ENCODE measurements at places on chromosomes 3 and 15. TPM values are rescaled to one million over a fixed set of nuclear protein-coding genes. Genes with fewer than 3 reads are reported as not detected.

The CCR9 gene
- total RNA-seq: not detected

GRCh38 chr15:67156426-67156825 is 91.0 kb downstream of the SMAD3 start:
- DNase-seq: no peak

- DNase-seq: no peak
These were observed 30.9 kb downstream of the PPCDC start for GRCh38 chr15:75054172-75054897.

DNA sequence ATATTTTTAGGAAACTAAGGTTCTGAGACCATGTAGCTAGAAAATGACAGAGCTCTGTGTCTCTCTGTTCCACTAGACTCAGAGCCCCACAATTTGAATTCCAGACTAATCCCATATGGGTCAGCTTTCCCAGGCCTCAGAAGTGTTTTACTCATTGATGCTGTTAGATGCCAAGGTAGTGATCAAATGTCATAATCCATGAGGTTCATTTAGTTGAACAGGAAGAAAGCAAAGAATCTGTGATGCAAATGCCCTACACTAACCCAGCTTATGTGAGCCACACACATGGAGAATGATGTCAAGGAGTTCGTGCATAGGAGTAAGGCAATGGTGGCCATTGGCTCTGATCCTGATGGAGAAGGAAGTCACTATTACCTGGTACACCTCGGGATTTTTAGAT is 363.4 kb upstream of the RARB start:
- no peak for DNase-seq

DNA sequence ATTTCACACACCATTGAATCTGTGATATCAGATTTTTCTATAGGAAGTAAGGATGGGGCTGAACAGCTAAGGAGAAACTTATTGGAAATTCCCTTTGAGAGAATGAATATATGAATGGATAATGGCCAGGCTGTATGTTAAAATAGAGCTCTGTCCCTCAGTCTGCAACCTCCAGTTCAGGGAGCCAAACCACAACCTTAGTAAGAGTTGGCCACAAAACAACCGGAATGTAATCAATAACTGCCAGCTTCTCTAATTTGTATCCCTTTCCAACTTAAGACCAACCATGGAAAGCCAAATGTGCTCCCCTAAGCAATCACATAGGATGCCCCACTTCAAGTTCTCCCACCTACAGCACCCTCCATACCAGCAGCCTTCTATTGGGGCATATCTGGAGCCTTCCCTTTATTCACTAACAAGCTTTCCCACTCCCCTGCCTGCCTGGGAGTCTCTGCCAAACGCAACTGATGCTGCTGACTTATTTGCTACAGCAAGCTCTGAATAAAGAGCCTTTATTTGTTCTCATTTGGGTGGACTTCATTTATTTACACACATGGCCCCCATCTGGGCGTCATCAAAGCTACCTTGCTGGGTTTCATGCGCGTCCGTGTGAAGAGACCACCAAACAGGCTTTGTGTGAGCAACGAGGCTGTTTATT is 75.4 kb upstream of the LARS2 start:
- no peak for DNase-seq

The STARD5 gene
- total RNA-seq: 2.8 TPM

The MYO5C gene
- 0.40 TPM for total RNA-seq

The B3GALNT1 gene
- 2.4 TPM for total RNA-seq

DNA sequence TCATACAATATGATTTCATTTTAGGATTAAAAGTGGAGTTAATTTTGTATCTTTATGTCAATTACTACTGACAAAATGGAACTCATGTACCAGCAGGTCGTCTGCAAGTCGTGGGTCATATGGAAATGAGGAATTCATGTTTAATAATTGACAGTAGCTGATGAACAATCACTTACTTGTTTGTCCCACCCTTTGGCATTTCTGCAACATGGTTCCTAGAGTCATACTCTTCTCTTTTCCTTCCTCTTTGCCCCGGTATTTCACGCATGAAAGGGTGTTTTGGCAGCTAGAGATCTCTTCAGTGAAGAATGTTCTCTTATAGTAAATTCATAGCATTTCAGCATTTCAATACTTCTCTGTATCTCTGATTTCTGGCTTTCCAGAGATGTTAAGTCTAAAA is 133.3 kb upstream of the SLC24A5 start:
- DNase-seq: no peak

DNA sequence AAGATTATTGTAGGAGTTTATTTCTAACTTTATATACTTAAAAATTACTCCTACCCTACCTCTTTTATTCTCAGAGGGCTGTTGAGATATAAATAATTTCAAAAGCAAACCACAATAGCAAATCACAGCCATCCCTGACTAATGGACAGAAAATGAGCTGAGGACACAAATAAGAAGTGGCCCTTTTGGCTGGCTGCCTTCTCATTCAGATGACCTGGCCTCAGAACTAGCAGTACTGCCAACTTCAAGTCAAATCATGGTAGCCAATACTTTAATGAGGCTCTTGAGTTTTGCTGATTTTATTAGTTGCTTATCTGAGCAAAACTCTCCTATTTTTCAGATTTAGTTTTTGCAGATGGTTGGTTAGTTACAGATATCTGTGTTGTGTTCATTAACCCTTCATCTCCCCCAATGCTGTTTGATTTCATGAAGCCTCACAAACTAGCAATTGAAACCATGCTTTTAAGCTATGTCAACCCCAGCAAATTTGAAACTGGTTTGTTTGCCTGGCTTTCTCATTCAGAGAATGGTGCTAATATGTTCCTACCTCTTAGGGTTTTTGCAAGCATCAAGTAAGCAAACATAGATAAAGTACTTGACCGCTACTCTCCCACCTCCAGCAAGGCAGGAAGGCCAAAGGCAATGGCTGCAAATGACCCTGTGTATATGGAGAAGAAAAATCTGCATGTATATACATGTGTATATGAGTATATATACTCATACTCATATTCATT is 73.4 kb upstream of the HACD2 start:
- no peak for DNase-seq

DNA sequence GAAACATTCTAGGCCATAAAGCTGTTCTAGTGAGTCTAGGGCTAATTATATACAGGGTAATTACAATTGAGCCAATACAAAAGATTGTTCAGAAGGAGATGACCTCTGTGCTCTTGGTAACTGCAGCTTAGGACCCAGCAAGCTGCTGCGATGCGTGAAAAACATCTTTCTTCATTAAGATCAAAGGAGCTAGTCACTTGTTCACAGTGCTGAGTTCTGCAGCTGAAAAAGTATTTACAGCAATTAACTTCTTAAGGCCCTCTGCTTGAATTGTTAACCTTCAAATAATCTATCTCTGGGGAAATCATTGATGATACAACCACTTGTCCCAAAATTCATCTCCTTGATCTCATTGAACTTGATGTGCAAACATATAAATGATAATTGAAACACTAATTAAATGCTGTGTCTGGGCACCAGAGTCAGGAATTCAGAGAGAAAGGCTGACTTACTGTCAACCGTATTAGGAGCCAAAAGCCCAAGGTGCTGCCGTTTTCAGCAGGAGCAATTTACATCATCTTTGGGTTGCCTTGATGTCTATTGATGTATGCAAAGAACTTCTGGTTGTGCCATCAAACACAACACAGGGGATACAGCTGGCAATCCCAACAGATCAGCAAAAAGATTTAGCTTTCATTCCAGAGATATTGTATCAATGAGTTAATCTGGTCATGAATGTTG is 213.0 kb downstream of the NECTIN3 start:
- no peak for DNase-seq

The ERICH6 gene
- not detected for total RNA-seq

DNA sequence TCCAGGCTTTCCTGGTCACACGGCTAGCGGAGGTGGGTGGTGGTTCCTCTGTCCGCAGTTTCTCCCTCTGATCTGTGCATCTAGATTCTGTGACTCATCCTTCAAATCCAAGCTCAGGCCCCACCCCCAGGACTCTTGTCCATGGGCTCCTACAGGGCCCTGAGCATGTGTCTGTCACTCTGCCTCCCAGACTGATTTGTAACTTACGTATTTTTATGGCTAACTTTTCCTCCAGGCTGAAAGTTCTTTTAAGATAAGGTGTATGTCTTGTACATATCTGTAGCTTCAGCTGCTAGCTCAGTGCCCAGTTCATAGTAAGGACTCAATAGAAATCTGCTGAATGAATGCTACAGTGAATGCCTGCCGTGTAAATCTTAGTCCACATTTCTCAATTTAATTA is 8.0 kb downstream of the ESYT3 start:
- DNase-seq: no peak

DNA sequence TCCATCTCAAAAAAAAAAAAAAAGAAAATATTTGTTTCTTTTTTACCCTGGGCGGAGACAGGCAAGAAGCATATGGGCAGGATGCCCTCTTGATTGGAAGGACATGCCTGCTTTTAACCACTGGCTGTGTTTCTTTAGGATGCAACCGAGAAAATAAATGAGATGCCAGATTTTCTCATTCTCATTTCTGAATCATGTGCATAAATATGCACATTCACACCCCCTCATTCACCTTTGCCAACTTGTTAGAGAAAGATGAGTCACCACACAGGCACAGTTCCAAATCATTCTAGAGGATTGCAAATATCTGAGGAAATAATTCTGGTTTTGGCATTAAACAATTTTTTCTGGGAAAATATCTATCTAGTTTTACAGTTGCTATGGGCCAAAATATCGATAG is 3.3 kb downstream of the LIPH start:
- DNase-seq: no peak

- DNase-seq: no peak
These were observed 43.6 kb upstream of the RPL32 start for GRCh38 chr3:12884790-12885582.

DNA sequence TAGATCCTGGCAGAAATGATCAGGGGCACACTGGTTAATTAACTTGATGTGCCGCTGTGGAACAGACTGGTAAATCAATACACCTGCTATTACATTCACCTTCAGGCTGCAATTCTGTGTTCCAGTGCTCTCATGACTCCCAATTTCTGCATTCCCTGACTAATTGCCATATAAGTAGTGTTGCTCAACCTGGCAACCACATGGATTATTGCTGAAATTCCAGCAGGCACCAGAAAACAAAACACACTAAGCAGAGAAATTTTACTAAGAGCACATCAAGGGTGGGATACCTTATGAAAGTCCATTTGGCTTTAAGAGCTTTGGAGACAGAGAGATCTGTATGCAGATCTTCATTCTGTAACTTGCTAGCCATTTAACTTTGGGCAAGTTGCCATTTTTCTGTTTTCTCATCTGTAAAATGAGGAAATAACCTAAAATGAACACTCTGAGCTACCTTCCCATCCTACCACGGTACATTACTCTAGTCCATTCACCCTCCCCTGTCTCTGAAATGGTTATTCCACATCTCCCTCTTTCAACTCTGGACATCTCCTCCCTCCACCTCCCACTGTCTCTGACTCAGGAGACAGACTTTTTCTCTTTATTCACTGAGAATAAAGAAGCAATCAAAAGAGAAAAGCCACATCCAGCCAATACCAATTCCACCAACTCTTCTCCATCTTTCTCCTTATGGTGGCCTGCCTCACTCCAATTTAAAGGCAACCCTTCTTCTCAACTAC is 54.6 kb downstream of the STAC start:
- DNase-seq: no peak

- DNase-seq: no peak
These were observed 345.7 kb downstream of the CADM2 start for GRCh38 chr3:85304360-85304964.

The SEC22A gene
- total RNA-seq: 15.3 TPM

GRCh38 chr3:37197810-37198371 is 23.5 kb upstream of the LRRFIP2 start:
- no peak for DNase-seq

DNA sequence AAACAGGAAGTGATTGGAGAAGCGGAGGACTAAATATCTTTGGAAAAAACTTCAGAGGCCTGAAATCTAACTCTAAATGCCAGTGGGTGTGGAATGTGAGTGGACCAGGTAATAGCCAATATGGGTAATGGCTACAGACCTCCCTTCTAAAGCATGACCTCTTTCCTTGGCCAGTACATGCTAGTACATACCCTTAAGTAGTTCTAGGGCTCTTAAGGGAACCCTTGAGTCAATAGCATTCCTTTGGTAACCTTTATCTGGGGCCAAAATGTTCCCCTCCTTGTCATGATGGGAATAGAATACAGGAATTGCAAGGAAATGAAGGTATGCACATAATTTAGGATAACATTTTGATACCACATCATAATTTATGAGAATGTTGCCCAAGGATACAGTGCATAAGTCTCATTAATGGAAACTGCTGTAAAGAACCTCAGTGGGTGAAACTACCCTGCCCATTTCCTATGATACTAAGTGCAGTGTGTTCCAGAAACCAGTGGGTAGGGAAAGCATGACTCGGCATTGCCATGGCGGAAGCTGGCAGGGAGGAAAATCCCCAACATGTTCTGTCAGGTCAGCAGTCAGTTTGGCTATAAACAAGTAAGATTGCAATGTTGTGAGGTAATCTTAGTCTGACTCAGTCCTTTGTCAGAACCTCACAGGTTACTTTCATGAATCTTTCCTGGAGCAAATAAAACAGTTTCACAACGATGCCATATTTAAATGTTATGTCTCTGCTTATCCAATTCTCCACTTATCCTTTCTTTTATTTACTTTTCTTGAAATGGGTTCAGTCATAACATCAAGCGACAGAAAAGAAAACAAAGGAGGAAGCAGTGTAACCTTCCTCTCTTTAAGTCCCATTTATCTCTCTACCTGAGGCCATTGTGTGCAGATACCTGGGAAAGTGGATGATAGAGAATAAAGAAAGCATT is 23.5 kb upstream of the RAP2B start:
- DNase-seq: no peak

DNA sequence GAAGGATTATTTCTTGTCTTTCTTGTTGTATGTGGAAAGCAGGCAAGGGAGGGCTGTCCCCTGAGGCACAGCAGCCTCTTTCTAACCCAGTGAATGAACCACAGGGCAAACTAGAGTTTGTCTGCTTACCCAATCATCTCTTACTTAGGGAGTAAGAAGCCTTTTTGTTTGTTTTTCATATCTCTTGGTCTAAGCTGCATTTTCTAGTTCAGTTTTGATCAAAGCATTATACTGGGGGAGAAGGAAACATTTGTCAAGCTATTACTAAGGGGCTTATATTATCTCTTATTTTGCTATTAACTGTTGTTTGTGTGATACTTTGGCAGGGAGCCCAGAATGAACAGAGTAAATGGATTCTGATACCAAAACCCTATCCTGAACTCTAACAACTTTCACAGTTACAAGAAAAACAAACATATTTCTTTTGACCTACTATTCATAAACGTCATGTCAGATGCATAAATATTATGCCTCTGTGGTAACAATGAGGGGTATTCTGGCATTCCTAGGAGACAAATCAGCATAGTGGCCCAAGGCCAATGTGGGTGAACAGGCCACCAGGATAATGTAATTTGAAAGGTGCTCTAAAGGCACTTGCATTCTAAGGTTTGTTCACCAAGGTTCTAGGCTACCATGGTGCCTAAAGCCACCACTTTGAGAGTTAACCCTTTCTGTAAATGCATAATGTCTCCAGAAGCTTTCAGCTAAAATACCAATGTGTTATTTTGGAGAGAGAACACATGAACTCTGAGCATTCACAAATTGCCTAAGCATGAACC is 271.6 kb upstream of the ZPLD1 start:
- no peak for DNase-seq

DNA sequence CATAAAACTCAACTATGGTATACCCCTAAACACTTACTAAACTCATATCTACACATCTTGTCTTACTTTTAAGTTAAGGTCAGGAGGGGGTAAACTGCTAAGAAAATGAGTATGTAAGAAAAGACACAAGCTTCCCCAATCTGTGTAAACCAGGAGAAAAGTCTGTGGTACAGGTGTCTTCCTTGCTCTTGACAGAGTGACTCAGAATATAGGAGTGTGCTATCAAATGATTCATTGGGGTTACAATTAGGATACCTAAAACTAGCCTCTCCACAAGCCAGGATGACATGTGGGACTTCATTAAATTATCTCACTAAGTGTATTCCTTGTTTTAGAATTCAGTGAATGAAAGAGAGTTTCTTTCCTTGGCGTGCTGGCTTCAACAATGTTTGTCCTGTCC is 274.8 kb downstream of the BBX start:
- no peak for DNase-seq
